ENCODE measurements at places on chromosomes 12 and 14.

GRCh38 chr12:32754111-32754510, 1.6 kb downstream of the YARS2 start:
- DNase-seq = no peak

DNA sequence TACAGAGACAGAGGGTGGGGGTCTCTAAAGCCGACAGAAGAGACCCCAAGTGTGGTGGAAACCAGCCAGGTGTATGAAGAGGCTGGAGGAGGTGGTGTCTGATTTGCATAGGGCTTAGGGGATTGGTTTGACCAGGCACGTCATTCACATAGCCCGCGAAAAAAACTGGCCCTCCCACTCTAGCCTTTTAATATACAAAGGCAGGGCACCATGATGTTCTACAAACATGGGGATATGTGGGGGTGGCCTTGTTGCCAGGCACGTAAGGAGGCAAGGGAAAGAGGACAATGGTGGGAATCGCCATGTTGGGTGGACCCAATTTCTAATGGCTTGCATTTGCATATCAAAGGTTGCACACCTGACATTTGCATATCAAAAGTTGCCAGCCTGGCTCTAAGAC, 13.2 kb downstream of the LALBA start:
- DNase-seq = no peak

DNA sequence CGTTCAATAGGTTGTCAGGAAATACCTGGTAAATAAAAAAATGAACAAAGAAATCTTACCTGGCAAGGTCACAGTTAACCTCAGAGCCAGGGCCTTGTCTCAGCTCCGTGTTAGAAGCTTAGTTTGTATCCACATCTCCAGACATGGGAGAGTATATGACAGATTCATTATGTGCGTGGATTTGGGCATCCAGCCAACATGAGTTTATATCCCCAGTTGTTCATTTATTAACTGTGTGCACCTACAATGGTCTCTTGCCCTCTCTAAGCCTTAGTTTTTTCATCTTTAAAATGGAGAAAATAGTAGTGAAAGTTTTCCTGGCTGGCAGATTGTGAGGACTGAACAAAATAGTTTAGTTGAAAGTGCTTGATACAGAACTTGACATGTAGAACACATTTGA, 437.8 kb downstream of the NPAS3 start:
- no peak for DNase-seq

GRCh38 chr12:49626836-49627235, 3.5 kb downstream of the PRPF40B start:
- DNase-seq = no peak

DNA sequence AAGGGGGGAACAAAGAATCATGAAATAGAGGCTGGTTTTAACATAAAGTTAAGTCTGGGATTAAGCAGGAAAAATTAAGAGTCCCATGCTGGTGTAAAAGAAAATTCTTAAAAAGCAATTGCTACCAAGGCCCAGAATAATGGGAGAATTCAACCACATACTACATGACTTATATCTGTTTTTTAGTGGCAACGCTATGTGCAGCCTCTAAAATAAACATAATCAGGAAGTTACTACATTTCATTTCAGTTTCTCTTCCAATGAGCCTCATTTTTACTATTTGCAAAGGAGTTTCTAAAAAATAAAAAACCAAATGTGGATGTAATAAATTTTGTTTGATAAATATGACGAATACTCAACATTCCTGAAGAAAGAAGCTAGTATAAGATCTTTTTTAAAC, 58.1 kb downstream of the CPNE8 start:
- DNase-seq = no peak

DNA sequence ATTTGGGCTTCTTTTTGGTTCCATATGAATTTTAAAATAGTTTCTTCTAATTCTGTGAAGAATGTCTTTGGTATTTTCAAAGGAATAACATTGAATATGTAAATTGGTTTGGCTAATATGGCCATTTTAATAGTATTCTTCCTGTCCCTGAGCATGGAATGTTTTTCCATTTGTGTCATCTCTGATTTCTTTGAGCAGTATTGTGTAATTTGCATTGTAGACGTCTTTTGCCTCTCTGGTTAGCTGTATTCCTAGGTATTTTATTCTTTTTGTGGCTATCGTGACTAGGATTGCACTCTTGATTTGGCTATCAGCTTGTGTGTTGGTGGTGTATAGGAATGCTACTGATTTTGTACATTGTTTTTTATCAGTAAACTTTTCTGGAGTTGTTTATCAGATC, 601.9 kb downstream of the SNAPC1 start:
- DNase-seq = no peak

- no peak for DNase-seq
Measured at GRCh38 chr14:96581026-96581425, 78.8 kb downstream of the PAPOLA start.

DNA sequence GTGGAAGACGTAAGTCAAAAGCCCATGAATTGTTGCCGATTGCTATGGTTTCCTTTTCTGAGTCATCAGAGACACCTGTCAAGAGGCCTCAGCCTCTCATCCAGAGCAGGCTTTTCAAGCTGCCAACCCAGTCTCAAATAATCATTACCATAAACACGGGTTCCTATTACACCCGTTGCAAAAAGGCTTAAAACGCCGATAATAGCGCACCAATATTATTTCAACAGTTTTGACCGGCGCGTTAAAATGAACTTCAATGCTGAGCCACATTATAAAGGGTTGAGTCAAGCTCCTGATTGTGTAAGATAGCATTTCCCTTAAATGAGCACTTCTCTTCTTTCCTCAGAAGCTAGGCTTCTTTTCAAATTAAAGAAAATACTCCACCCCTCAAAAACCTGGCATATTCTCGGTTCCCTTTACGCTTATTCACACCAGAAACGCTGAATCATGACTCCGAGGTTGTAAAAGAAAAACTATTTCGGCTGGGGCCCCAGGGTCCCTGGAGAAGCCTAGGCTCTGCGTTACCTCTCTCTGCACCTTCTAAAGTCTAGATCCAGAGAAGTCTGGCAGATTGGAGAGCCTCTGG, 1.4 kb downstream of the TMTC1 start:
- no peak for DNase-seq

DNA sequence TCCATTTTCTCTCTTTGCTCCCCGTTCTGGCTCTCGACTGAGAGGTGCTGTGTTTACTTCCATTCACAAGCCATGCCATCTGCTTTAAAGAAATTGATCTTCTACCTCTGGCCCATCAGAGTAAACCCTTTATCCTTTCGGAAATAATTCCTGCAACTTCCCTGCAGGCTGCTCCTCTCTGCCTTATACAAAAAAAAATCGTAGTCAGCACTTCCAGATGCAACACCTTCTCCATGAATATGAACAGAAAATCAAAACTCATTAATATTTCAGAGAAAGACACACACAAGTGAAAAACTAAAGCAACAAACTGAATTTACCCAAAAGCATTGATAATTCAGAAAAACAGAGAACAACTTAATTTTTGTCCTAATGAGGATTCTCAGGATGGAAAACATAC, 127.6 kb upstream of the FSCB start:
- DNase-seq = no peak

- no peak for DNase-seq
Measured at GRCh38 chr14:72902801-72903530, 9.1 kb upstream of the DPF3 start.

DNA sequence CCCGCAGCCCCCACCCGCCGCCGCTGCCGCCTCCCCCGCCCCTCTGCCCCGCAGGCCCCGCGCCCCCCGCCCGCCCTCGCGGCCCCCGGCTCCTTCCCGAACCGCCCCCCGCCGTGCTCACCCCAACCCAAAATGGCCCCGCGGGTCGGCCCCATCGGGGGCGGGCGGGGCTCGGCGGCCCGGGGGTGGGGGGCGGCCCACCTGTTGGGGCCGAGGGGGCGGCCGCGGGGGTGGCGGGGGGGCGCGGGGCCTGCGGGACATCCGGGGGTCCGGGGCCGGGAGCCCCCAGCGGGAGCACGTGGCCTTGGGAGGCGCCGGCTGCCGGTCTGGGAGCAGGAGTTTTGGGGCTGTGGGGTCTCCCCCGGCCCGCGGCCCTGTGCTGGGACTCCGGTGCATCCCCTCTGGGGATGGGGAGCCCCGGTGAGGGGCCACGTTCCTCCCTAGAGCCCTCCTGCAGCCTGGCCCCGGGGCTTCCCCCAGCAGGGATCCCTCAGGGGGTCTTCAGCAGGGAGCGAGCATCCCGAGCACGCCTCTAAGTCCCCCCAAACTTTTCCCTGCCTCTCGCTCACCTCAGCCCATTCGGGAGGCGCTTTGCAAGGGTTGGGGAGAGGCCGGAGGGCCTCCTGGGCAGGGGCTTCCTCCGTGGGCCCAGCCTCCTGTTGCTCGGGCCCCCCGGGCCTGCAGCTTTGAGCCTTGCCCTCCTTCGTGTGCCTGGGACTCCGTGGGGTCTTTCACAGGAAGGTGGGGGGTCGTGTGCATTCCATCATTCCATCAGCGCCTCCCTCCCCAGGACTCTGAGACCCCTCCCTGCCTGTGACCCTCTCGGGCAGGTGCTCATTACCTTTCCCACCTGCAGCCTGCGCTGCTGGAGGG, 710 bp downstream of the MTA1 start:
- DNase-seq = no peak

GRCh38 chr14:33285902-33286700, 347.4 kb downstream of the NPAS3 start:
- no peak for DNase-seq

GRCh38 chr14:84857571-84857970, 672.4 kb upstream of the FLRT2 start:
- no peak for DNase-seq

DNA sequence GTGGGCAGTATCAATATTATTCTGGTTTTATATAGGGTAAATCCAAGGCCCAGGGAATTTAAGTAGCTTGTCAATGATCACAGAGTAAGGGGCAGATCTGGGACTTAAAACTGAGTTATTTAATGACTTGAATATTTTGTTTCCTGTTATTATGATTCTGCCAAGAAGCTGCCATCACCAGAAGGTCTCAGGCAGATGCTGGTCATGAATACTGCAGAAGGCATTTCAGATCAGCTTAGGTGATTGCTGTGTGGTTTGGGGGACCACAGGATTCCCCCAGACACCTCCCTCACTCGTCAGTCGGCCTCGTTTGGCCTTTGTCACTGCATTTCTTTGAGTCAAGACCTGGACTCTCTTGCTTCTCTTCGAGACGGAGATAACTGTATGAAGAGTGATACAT, 47.7 kb upstream of the EVL start:
- DNase-seq = no peak

- no peak for DNase-seq
Measured at GRCh38 chr14:69153873-69154270, 953 bp upstream of the DCAF5 start.

DNA sequence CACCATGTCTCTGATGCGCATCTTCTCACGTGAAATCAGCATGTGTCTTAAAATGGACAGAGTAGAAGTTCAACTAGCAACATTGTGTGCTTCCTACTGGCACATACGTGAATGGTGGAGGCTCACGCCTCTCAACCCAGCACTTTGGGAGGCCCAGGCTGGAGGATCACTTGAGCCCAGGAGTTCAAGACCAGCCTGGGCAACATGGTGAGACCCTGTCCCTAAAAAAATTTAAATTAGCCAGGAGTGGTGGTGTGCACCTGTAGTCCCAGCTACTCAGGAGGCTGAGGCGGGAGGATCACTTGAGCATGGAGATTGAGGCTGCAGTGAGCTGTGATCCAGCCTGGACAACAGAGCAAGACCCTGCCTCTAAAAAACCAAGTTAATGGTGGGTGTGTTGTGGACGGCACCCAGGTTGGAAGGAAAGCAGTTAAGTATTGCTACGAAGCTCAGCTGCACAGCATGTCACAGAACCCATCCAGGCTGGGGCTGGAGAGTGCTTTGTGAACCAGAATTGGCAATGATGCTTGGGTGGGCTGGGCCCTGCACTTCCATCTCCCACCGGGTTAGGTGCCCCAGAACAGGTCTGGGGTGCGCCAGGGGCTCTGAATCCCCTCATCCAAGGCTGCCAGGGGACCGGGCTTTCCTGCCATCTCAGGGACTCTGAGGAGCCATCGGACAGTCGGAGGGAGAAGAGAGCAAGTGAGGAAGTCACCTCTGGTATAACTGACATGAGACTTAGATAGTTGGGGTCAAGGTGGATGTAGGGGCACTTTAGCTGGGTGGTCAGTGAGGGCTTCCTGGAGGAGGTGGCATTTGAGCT, 33.0 kb upstream of the ULK1 start:
- no peak for DNase-seq

- DNase-seq = no peak
Measured at GRCh38 chr14:104941508-104942365, 17.1 kb downstream of the PLD4 start.

DNA sequence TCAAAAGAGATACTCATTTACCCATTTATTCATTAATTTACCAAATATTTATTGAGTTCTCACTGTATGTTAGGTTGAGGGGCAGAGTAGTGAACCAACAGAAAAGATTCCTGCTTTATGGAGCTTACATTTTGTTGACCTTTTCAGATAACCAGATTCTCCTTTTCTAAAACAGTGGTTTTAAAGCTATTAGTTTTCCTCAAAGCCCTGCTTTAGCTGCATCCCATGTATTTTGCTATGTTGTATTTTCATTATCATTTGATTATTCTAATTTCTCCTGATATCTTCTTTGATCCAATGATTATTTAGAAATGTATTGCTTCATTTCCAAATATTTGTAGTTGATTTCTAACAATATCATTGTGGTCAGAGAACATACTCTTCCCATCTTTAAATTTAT, 53.6 kb downstream of the EML1 start:
- DNase-seq = no peak

- DNase-seq = no peak
Measured at GRCh38 chr14:30078811-30079402, 151.3 kb upstream of the PRKD1 start.

DNA sequence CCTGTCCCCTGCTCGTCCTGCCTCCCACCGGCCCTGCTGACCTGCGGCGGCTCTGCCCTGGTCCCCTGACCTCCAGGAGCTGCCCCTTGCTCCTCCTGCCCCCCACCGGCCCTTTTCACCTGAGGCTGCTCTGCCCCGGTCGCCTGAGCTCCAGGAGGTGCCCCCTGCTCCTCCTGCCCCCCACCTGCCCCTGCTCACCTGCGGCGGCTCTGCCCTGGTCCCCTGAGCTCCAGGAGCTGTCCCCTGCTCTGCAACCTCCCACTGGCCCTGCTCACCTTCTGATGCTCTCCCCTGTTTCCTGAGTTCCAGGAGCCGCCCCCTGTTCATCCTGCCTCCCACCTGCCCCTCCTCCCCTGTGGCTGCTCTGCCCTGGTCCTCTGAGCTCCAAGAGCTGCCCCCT, 101.3 kb downstream of the TMEM121 start:
- DNase-seq = no peak

GRCh38 chr14:50667684-50667995, 466 bp downstream of the SAV1 start:
- no peak for DNase-seq

DNA sequence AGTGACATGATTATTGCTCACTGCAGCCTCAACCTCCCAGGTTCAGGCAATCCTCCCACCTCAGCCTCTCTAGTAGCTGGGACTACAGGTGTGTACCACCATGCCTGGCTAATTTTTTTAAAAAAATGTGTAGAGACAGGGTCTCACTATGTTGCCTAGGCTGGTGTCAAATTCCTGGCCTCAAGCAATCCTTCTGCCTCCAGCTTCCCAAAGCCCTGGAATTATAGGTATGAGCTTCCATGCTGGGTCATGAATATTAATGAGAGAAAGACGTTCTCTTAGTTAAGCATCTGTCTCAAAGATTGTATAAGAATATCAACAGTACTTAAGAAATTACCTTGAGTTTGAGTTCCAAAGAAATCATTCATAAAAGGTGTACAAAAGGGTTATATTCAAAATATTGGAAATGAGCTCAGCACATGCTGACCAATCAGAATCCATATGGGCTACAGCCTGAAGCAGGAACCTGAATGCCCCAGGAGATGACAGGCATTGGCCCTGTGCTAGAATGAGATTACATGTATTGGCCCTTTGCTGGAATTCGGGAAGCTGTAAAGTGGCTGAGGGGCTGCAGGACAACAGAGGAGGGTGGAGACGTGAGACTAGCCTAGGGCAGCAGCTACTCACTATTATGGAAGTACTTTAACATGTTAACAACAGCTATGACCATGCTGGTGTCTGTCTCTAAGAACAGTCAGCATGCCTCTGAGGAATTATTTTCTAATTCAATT, 157.0 kb upstream of the CPNE8 start:
- no peak for DNase-seq
